ENCODE measurements at places on chromosomes 3 and 15. TPM values are rescaled to one million over a fixed set of nuclear protein-coding genes. Genes with fewer than 3 reads are reported as not detected.

GRCh38 chr3:45736707-45737106, 47.5 kb downstream of the SACM1L start:
- no peak for DNase-seq

DNA sequence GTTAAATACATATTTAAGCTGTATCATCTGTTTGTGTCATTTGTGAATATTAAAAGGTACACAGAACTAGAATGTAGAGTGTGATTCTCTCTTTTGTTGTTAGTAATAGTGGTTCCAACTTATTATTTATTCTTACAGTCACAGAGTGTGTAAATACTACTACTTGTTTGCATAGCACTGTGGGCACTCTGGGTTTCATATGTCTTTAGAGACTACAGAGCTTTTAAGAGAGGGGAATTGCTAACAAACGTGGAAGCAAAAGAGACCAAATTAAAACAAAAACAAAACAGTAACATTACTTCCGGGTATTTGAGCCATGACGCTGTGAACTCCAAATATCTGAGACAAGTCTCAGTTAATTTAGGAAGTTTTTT, 828.0 kb upstream of the DPPA4 start:
- no peak for DNase-seq

Gene NR2F2
- total RNA-seq = 18.0 TPM

Gene PLSCR5
- total RNA-seq = not detected

Gene UQCC5
- 58.7 TPM for total RNA-seq

GRCh38 chr15:42483677-42484076, 7.3 kb downstream of the ZNF106 start:
- DNase-seq = no peak

- no peak for DNase-seq
These were observed 77.1 kb downstream of the LRRC28 start for GRCh38 chr15:99328106-99329072.

Gene XYLB
- total RNA-seq = 0.45 TPM

Gene HCLS1
- 11.1 TPM for total RNA-seq

Gene PLSCR4
- 13.8 TPM for total RNA-seq

GRCh38 chr3:110564674-110565073, 506.9 kb upstream of the NECTIN3 start:
- DNase-seq = no peak

Gene CLN6
- 9.9 TPM for total RNA-seq

DNA sequence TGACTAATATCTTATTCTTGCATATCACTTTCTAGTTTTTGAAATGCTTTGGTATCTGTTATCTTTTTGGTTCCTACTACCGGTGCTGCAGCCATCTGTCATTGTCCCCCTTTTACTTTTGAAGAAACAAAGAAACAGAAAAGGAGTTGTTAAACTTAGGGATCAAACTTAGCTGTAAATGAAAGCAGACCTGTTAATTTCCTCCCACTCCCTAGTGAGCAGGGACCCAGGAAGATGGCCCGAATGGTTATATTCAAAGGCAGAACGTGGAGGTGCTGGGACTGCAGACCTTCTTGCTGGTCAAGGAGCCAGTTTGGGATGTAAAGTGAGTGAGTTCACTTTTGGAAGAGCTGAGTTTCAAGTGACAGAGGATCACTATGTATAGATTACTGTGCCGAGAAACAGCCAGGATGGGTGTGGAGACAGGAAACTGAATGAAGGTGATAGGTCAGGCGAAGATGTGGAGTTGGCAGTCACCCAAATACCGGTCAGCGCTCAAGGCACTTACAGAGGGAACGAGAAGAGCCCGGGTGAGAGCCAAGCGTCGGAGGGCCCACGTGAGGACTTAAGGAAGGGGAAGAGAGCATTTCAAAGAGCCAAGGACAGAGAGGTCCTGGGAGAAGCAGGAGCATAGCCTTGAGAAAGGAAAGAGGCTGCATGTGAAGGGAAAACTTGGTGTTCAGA, 20.1 kb downstream of the KBTBD8 start:
- DNase-seq = peak; percentile 73

Gene P2RY14
- 4.4 TPM for total RNA-seq

DNA sequence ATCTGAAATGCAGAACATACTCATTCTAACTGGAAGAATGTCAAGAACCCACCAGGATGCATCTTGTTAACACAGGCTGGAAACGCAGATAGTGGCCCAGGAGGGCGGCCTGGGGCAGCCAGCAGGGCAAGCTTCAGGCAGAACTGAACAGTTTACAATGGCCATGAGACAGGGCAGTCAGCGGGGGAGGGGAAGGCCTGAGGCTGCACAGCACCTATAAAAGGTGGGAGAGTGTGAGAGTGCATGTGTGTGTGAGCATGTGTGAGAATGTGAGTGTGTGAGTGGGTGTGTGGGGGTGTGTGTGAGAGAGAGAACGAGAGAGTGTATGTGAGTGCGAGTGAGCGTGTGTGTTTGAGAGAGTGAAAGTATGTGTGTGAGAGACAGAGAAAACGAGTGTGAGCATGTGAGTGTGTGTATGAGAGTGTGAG, 26.8 kb upstream of the SLCO2A1 start:
- DNase-seq = no peak

Gene CHRNA7
- total RNA-seq = 0.55 TPM

- DNase-seq = no peak
These were observed 79.0 kb upstream of the SELENOK start for GRCh38 chr3:53970661-53971060.

Gene BCL2A1
- total RNA-seq = 0.55 TPM

All from left ventricle myocardium superior (tissue), 1 donor.